MV-4-11 (cell line): ENCODE measurements at places on chromosomes 12 and 14.

DNA sequence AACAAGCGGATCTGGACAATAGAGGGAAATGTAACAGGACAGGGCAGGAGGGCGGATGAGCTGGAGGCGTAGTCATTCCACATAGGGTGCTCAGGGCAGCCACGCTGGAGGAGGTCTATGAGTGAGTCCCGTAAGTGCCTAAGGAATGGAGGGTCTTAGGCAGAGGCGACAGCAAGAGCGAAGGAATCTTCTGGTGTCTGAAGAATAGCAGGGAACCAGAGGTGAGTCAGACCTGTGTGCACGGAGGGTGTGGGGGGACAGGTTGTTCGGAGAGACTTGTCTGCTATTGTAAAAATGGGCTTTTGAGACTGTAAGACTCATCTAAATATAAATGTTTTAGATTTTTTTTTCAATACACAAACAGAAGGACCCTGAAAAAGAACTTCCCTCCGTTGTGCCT, 70.6 kb downstream of the SETD3 start:
- DNase-seq = no peak

GRCh38 chr14:28059254-28059653, 707.3 kb upstream of the FOXG1 start:
- DNase-seq = no peak

DNA sequence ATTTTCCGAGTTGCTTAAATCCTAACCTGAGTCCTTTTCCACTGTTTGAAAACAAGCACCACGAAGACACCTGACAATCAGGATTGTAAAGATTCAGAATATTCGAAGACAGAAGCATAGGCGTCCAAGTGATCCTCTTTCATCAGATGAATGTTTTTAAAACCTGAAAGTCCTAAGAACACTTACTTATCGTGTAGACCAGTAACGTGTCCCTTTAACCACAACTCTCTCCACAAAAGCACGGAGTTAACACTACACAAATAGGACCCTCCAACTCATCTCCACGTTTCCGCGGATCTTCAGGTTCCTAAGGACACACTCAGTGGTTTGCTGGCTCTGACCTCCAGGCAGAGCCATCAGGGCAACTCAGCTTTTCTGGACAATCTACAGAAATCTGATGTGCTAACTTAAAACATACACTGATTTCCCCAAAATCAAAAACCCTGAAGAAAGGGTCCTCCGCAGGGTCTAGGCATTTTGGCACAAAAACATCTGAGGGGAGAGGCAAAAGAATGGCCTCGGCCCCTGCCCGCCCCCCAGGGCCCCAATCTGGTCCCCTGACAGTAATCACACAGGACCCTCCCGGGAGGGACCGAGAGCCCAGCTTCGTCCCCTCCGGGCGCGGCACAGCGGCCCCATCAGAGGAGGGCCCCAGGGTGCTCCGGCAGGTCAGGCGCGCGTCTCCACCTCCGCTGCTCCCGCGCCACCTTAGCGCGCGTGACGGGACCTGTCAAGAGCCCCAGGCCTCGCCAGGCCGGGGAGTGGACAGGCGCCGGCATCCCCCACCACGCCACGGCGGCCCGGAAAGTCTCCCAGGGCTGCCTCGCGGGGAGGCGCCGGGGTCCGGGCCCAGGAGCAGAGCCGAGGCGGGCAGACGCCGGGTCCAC, 925 bp downstream of the DICER1 start:
- DNase-seq = no peak

- no peak for DNase-seq
Observed at GRCh38 chr12:91892081-91892855, 253.4 kb downstream of the BTG1 start.

DNA sequence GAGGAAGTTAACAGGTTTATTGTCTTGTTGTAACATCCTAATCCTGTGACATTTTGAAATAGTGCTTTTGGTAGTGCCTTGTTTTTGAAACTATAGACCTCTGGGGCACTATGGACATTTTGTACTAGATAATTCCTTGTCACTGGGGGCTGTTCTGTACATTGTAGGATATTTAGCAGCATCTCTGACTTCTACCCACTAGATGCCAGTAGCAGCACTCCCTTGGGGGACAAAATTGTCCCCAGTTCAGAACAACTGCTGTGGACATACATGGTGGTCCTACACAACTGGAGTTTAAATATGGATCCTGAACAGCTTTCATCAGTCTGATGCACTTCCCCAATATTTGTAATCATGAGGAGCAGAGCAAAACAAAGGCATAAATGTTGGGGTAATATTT, 264.7 kb downstream of the RAD51B start:
- no peak for DNase-seq
